Suprapubic skin (tissue), 4 donors: ENCODE measurements at places on chromosomes 4 and X. TPM values are rescaled to one million over a fixed set of nuclear protein-coding genes. Genes with fewer than 3 reads are reported as not detected.

C1QTNF7 gene
- 0.80 TPM for total RNA-seq

SRPX2 gene
- 2.8 TPM for total RNA-seq

OTC gene
- total RNA-seq, result not detected

MAPK10 gene
- 4.8 TPM for total RNA-seq

MID1 gene
- total RNA-seq, result 5.0 TPM

CORIN gene
- total RNA-seq, result 3.4 TPM

S100P gene
- 27.7 TPM for total RNA-seq

CXCL5 gene
- not detected for total RNA-seq

CT45A1 gene
- total RNA-seq, result not detected

F8A2 gene
- total RNA-seq, result not detected

AFP gene
- not detected for total RNA-seq

HMX1 gene
- not detected for total RNA-seq

PAGE2 gene
- total RNA-seq, result not detected

PPP4R3C gene
- not detected for total RNA-seq

GPRASP3 gene
- 2.9 TPM for total RNA-seq

IL2 gene
- total RNA-seq, result not detected

TMEM150C gene
- 10.1 TPM for total RNA-seq

TRIM2 gene
- total RNA-seq, result 45.1 TPM

PCDH19 gene
- 3.1 TPM for total RNA-seq

MAGED4 gene
- 0.93 TPM for total RNA-seq

WAS gene
- total RNA-seq, result 2.4 TPM

SLC10A6 gene
- 113 TPM for total RNA-seq

KLB gene
- 0.34 TPM for total RNA-seq

USP27X gene
- 2.4 TPM for total RNA-seq

UGT2B17 gene
- total RNA-seq, result not detected

REELD1 gene
- 2.0 TPM for total RNA-seq

NIPAL1 gene
- 22.3 TPM for total RNA-seq

ANKRD37 gene
- total RNA-seq, result 20.4 TPM

EDA2R gene
- total RNA-seq, result not detected

CT47B1 gene
- not detected for total RNA-seq

TMSB15C gene
- total RNA-seq, result 1.0 TPM

KCND1 gene
- total RNA-seq, result 1.5 TPM

FAM9C gene
- not detected for total RNA-seq

RTL9 gene
- not detected for total RNA-seq

GLRB gene
- 3.6 TPM for total RNA-seq

SOWAHD gene
- 0.64 TPM for total RNA-seq

CLDN22 gene
- not detected for total RNA-seq

PTTG2 gene
- total RNA-seq, result not detected

SHROOM4 gene
- 3.0 TPM for total RNA-seq

AR gene
- total RNA-seq, result 6.4 TPM

PKD2 gene
- 18.2 TPM for total RNA-seq

SHROOM2 gene
- total RNA-seq, result 10.7 TPM

MCF2 gene
- total RNA-seq, result not detected

EXOC1L gene
- total RNA-seq, result not detected

PPP1R2C gene
- total RNA-seq, result not detected

SPON2 gene
- total RNA-seq, result 25.2 TPM

CENPE gene
- total RNA-seq, result 5.3 TPM

FAM9B gene
- total RNA-seq, result not detected

GLRA3 gene
- not detected for total RNA-seq

TRIM61 gene
- not detected for total RNA-seq

MAGEC2 gene
- not detected for total RNA-seq
